ENCODE measurements at places on chromosomes 3 and 15. TPM values are rescaled to one million over a fixed set of nuclear protein-coding genes. Genes with fewer than 3 reads are reported as not detected.

Gene DAZL
- total RNA-seq: not detected

Gene OCA2
- total RNA-seq: 10.6 TPM

Gene ISLR2
- total RNA-seq: 2.2 TPM

Gene KCNH8
- 1.2 TPM for total RNA-seq

Gene TNNC1
- total RNA-seq: 97.2 TPM

Gene LINGO1
- total RNA-seq: 8.5 TPM

Gene HCLS1
- total RNA-seq: 10.6 TPM

Gene PRSS50
- total RNA-seq: 0.99 TPM

Gene MORC1
- 0.35 TPM for total RNA-seq

Gene CATSPER2
- 1.9 TPM for total RNA-seq

Gene QARS1
- total RNA-seq: 465 TPM

Gene CD86
- total RNA-seq: 5.2 TPM

Gene RARRES1
- total RNA-seq: 22.3 TPM

Gene PLSCR5
- not detected for total RNA-seq

Gene DNAH12
- 0.41 TPM for total RNA-seq

Gene BLM
- 6.5 TPM for total RNA-seq

Gene MAP2K5
- 16.8 TPM for total RNA-seq

Gene HRH1
- total RNA-seq: 4.3 TPM

Gene NRROS
- 7.6 TPM for total RNA-seq

Gene GOLGA8S
- total RNA-seq: 0.12 TPM

All from metanephros (tissue), 2 donors.